SJSA1 (cell line): ENCODE measurements at places on chromosomes 13 and 19. TPM values are rescaled to one million over a fixed set of nuclear protein-coding genes. Genes with fewer than 3 reads are reported as not detected.

DNA sequence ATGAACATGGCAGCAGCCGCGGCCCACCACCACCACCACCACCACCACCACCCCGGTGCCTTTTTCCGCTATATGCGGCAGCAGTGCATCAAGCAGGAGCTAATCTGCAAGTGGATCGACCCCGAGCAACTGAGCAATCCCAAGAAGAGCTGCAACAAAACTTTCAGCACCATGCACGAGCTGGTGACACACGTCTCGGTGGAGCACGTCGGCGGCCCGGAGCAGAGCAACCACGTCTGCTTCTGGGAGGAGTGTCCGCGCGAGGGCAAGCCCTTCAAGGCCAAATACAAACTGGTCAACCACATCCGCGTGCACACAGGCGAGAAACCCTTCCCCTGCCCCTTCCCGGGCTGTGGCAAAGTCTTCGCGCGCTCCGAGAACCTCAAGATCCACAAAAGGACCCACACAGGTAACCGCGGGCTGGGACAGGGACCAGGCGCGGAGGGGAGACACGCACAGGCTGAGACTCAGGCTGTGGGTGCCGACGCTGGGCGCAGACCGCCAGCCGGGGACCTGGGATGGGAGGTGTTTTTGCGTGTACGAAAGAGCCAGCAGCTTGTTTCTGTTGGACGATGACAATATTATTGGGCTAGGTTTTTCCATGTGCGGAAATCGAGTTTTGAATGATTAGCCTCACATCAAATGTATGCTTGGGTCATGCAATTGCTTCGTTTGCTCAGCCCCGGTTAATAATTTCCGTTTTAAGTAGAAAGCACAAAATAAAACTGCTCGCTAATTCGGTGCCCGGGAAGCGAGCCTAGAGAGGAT, 1.3 kb downstream of the ZIC2 start:
- no peak overlapping the region for H3K4me3 ChIP-seq
- H3K36me3 ChIP-seq = 0 out of 2 replicates have a peak, but pooled peaks cover 2% of the 10 kb centered on the region
- H3K27me3 ChIP-seq = peaks cover 90% of the 10 kb centered on the region
- no peak overlapping the region for H3K27ac ChIP-seq

DNA sequence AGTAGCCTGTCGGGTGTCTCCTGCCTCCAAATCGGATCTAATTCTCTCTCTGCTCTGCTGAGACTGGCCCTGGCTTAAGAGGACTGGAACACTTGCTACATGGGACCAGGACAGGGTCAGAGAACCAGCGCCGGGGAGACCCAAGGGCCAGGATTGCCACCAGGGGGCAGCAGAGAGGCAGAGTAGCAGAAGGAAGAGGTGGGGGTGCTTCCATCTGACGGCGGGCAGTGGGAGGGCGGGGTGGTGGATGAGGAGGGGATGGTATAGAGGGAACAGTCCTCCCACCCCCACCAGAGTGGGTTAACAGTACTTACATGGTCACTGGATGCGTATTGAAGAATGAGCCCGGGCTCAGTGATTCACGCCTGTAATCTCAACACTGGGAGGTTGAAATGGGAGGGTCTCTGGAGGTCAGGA, 11.9 kb downstream of the SELENOW start:
- H3K4me1 ChIP-seq = no peaks in the 10 kb centered on the region
- H3K4me3 ChIP-seq = no peak overlapping the region
- no peak overlapping the region for H3K27ac ChIP-seq
- no peaks in the 10 kb centered on the region for H3K27me3 ChIP-seq
- H3K36me3 ChIP-seq = peaks cover 16% of the 10 kb centered on the region

Gene SERP2
- not detected in 2 replicates for total RNA-seq

GRCh38 chr13:73069206-73069805, 10.5 kb downstream of the KLF5 start:
- H3K27ac ChIP-seq = no peak overlapping the region
- H3K36me3 ChIP-seq = no peaks in the 10 kb centered on the region; the same call in 1 of the 2 replicates
- no peaks in the 10 kb centered on the region for H3K4me1 ChIP-seq
- no peak for DNase-seq
- no peak overlapping the region for H3K4me3 ChIP-seq

DNA sequence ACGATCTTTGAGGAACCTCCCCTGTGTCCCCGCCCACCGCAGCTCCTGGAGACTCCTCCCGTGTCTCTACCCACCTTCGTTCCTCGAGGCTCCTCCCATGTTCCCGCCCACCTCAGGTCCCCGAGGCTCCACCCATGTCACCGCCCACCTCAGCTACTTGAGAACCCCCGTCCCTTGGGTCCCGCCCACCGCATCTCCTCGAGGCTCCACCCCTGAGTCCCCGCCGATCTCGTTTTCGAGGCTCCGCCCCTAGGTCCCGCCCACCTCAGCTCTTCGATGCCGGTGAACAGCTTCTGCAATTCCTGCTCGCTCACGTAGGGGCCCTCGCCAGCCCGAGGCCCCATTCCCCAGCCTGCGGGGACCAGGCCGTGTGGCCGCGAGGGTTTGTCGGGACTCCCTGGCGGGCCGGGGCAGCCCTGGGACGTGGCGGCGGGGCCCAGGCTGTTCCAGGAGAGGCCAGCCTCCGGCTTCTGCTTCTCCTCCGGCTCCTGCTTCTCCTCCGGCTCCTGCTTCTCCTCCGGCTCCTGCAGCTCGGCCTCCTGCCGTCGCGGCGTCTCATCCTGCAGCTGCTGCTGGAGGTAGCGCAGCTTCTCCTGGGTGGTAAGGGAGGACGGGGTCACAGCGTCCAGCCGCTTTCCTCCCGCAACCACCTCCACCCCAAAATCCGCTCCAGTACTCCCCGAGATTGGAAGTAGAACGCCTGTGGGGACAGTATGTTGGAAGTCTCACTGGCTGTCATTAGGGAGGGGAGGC, 16.7 kb downstream of the TSKS start:
- H3K4me1 ChIP-seq = peaks cover 20% of the 10 kb centered on the region
- no peaks in the 10 kb centered on the region for H3K27me3 ChIP-seq
- H3K36me3 ChIP-seq = no peaks in the 10 kb centered on the region
- no peak overlapping the region for H3K27ac ChIP-seq
- no peak overlapping the region for H3K4me3 ChIP-seq

DNA sequence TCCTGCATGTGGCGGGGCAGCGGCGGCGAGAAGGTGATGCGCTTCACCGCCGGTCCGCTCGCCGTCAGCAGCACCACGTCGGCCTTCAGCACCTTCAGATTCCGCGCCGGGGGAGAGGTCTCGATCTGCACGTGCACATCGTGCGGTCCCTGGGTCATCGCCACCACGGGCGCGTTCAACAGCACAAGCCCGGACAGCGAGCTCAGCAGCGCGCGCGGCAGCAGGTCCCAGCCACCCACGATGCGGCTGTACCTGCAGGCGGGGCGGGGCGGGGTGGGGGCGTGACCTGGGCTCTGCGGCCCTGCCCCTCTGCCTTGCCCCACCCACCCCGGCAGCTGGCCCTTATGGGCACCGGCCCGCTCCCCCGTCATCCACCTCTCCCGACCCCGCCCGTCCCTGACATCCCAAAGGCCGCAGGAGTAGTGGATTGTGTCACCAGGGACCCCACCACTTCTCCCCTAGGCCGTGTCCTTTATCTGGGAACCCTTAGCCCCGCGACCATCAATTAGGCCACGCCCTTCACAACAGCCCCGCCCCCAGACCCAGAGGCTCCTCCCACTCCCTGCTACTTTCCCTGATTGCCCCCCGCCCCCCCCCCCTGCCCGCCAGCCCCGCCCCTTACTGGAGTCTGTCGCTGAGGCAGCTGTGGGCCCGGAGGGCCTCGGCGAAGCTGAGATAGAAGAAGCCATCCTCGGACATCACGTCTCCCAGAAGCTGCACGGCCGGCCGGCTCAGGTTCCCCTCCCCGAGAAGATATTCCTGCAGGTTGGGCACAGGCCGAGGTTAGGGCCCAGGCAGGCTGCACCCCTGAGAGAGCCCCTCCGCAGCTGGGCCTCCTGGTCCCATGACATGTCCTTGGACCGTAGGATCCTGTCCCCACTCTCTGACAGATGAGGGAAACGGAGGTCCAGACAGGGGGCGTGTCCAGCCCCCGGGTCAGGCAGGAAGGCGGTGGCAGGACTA, 6.1 kb downstream of the IL4I1 start:
- no peak overlapping the region for H3K27ac ChIP-seq
- no peak overlapping the region for H3K4me3 ChIP-seq
- DNase-seq = no peak

Gene OR4F17
- total RNA-seq = not detected in 2 replicates

DNA sequence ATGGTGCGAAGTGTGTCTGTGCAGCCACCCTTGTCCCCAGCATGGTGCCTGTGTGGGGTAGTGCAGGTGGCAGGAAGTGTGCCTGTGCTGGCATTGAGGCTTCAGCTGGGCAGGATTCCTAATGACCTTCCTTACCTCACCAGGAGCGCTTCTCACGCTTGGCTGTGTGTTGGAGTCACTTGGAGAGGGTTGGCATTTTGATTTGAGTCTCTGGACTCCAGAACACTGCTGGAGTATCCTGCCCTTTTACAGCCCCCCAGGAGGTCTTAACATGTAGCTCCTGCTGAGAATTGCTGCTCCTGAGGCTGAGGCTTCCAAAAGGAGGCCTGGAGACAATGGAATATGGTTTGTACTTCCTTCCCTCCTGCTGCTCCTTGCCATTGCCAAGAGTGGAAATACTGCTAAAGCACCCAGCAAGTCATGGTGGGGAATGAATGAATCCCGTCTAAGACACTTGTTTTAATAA, 87.1 kb downstream of the ARHGEF7 start:
- no peak overlapping the region for H3K4me3 ChIP-seq
- no peaks in the 10 kb centered on the region for H3K27me3 ChIP-seq
- peaks cover 22% of the 10 kb centered on the region for H3K4me1 ChIP-seq
- DNase-seq = no peak

GRCh38 chr19:33463199-33463598, 58.4 kb downstream of the PEPD start:
- H3K27me3 ChIP-seq = no peaks in the 10 kb centered on the region
- H3K27ac ChIP-seq = no peak overlapping the region
- H3K4me1 ChIP-seq = no peaks in the 10 kb centered on the region
- peaks cover 37% of the 10 kb centered on the region for H3K36me3 ChIP-seq

Gene TNFSF9
- 16.3 and 18.2 TPM in 2 replicates for total RNA-seq

- H3K4me3 ChIP-seq = no peak overlapping the region
- no peak overlapping the region for H3K27ac ChIP-seq
- DNase-seq = no peak
These were observed 10.1 kb downstream of the NANOS3 start for GRCh38 chr19:13887018-13887436.
